RWPE1 (cell line): ENCODE measurements at places on chromosomes 5 and 9.
A peak's percentile ranks its signal among the peaks of the same experiment; 100 is the strongest.

- DNase-seq, result peak; percentile 33
Measured at GRCh38 chr9:116594547-116594946, 92.6 kb upstream of the TRIM32 start.

- DNase-seq, result no peak
Measured at GRCh38 chr5:132204371-132205135, 23.1 kb downstream of the P4HA2 start.

DNA sequence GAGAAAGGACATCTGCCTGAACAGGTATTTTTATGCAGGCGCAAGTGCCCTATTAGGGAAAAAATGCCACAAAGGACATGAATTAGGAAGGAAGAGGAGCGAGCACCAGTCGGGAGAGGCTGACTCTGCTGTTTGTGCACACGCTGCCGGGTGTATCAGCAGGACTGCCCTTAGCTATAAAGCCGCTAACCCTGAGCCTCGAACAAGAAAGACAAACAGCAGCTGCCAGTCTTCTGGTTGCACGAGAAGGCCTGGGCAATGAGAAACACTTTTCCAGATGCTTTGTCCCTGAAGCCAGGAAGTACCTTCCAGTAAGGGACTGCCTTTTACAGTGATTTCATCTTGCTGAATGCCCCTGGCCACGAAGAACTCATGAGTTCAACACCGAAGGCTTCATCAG, 12.6 kb downstream of the QSOX2 start:
- DNase-seq, result no peak

DNA sequence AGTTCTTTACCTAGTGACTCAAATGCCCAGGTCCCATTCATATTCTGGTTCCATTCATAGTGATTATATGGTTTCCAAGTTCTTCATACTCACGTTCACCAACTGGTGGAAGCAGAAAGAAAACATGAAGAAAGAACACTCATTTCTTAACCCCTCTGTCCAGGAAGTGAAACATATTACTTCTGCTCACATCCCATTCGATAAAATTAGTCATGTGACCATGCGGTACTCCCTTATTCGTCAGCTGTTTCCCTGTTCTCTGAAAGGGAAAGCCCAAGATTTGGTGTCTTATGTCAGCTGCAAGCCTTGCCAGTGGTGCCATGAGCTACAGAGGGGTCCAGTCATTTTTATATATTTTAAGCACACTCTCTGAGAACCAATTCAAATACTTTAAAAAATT, 387.0 kb upstream of the DMAC1 start:
- no peak for DNase-seq

GRCh38 chr5:81853030-81853357, 102.1 kb upstream of the SSBP2 start:
- no peak for DNase-seq

- no peak for DNase-seq
Measured at GRCh38 chr5:149645236-149645635, 63.9 kb downstream of the ARHGEF37 start.

GRCh38 chr9:112061152-112061740, 113.9 kb downstream of the SUSD1 start:
- peak; percentile 97 for DNase-seq

GRCh38 chr9:128927731-128928411, 7.1 kb downstream of the PHYHD1 start:
- DNase-seq, result peak; percentile 89

GRCh38 chr9:129473523-129474244, 147.2 kb downstream of the C9orf50 start:
- no peak for DNase-seq

DNA sequence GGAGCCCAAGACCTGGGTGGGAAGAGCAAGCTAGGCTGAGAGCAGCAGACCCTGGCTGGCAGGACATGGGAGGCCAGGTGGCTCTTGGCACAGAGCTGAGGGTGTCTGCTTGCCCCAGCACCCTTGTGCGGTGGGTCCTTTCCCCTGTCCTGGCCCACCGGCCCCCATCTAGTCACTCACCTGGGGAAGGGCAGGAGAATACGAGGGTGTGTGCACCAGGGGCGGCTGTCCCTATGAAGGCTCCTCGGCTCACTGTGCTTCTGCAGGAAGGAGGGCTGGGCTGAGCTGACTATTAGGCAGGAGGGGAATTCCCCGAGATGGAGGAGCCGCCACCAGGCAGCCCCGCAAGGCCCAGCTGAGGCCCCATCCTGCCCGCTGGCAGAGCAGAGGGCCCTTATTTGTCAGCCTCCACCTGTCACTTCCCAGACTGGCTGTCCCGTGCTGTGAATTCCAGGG, 6.1 kb upstream of the TNIP1 start:
- DNase-seq, result no peak

DNA sequence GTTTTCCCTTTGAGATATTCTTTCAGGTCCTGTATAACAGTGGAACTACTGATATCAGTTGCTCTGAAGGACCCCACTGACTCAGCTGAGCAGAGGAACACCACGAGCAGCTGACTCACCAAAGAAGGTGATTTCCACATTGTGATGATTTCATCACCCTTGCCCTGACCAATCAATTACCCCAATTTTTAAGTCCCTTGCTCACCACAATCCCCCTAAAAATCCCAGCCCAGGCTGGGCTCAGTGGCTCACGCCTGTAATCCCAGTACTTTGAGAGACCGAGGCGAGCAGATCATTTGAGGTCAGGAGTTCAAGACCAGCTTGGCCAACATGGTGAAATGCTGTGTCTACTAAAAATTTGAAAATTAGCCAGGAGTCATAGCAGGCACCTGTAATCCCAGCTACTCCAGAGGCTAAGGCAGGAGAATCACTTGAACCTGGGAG, 125.3 kb upstream of the ABCA1 start:
- peak; percentile 90 for DNase-seq

DNA sequence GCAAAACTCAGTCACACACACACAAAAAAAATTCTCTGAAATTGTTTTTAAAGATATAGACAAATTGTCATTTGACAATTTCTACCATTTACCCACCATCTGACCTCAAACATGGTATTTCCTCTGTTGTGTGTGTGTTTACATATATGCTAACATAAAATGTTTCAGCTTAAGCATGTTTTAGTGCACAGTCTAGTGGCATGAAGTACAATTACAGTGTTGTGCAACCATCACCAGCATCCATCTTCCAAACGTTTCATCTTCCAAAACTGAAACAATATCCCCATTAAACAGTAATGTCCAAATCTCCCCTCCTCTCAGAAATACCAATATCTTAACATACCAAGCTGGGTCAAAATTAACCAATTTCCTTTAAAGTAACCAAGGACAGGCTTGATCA, 65.2 kb downstream of the MYO10 start:
- no peak for DNase-seq

DNA sequence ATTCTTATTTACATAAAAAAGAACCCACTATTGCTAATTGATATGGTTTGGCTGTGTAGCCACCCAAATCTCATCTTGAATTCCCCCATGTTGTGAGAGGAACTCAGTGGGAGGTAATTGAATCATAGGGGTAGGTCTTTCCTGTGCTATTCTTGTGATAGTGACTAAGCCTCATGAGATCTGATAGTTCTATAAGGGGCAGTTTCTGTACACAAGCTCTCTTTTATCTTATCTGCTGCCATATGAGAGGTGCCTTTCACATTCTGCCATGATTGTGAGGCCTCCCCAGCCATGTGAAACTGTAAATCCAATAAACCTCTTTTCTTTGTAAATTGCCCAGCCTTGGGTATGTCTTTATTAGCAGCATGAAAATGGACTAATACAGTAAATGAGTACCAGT, 58.2 kb upstream of the PRR16 start:
- no peak for DNase-seq

DNA sequence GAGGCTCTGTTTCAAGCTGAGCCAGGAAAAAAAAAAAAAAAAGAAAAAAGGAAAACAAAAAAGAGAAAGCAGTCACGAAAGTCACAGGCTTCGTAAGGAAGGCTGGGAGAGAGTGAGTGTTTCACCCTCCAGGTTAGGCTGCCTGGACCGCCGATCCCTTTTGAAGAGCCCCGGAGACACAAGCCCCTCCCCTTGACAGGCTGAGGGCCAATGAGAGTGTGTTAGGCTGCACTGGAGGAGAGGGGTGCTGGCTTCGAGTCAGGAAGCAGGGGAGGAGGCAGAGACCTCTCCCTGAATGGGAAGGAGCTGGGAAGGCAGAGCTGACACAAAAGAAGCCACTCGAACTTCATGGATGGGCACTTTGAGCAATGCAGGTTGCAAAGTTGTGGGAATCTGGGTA, at the start of gene NMUR2:
Gene NMUR2 (minus strand): TSS at position 135 of the 400 bp plus-strand sequence. CDS start 166 bp downstream, outside the sequence.
- peak; percentile 7 for DNase-seq

DNA sequence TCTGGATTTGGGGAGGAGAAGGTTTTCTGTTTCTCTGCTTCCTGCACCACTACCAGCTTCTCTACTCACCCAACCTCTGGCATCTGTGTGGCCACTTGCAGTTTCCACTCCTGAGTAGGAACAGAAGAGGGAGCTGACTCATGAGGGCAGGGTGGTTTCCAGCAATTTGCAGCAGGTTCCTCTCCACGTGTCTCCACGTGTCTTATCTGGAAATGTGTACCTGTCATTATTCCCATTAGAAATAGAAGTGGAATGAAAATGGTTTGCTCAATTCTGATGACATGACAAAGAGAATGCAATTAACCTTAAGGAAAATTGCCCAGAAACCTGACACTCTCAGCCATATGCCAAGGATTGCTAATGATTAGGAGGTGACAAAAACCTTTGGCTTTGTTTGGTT, 33.0 kb downstream of the EGFLAM start:
- DNase-seq, result peak; percentile 26

DNA sequence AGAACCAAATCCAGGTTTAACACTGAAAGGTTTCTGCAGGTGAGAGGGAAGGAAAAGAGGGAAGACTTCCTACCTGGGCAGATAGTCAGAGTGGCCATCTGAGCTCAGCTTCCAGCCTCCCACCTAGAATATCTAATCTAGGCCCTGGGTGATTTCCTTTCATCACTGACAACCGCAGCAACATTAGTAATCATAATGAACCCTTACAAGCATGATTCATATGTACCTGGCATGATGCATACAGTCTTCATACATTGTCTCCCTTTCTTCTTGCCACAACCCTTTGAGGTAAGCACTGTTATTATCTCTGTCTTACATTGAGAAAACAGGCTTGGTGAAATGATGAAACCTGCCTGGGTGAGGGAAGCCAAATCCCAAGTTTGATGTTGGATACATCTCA, 13.5 kb downstream of the AFAP1L1 start:
- DNase-seq, result peak; percentile 70

GRCh38 chr5:149596712-149597111, 15.4 kb downstream of the ARHGEF37 start:
- no peak for DNase-seq

- DNase-seq, result no peak
Measured at GRCh38 chr9:113640418-113640817, 176.9 kb downstream of the RGS3 start.

- no peak for DNase-seq
Measured at GRCh38 chr9:115042781-115043509, 75.0 kb downstream of the TNC start.

DNA sequence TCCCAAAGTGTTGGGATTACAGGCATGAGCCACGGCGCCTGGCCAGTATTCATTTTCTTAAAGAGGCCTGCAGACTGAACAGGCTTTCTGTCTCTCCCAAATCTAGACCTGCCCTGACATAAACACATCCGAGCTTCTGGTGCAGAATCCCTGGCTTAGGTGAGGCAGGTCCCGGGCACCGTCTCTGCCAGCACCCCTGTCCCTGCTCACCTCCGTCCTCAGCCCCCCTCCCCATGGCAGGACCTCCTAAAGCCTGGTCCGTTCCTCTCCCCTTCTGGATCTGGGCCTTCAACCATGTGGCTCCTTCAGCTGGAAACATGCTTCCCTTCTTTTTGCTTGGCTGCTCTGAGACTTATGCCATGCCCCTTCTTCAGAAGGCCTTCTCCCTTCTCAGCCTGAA, 22.7 kb upstream of the RXRA start:
- DNase-seq, result no peak

DNA sequence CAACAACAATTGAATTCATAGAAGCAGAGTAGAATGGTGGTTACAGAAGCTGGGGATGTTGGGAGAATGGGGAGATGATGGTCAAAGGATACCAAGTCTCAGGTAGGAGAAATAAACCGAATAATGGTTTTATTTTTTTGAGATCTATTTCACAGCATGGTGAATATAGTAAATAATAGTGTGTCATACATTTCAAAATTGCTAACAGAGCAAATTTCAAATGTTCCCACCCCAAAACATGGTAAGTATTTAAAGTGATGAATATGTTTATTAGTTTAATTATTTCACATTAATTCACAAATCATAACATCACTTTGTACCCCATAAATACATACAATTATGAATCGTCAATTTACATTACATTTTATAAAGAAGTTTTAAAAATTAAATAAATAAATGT, 72.7 kb upstream of the ATG10 start:
- no peak for DNase-seq

DNA sequence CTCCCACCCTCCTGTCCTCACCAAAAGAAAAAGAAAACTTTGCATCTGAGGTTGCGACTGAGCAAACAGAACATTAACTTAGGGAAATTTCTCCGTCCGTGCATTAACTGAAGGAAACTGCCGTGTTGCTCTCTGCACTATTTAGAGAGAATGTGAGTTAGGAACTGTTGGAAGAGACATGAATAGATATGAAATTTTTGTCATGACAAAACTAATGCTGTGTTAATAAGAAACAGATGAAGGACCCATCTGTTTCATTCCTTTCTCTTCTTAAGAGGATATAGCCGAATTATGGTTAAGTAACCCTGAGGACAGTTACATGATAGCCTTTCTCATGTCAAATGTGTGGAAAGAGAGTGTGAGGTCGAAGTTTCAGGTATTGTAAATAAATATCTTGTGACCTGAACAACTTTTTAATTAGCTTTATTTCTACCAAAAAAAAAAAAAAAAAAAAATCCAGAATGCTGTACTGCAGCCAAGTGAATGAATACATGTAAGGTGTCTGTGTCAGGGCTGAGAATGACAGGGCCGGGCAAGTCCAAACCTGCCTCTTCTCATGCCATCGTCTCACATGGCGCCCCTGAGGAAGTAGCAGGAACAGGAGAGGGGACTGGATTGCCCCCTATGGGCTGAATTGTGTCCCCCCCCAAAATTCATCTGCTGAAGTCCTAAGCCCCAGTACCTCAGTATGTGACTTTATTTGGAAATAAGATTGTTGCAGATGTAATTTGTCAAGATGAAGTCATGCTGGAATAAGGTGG, 35.6 kb upstream of the ANKRD33B start:
- DNase-seq, result peak; percentile 90

DNA sequence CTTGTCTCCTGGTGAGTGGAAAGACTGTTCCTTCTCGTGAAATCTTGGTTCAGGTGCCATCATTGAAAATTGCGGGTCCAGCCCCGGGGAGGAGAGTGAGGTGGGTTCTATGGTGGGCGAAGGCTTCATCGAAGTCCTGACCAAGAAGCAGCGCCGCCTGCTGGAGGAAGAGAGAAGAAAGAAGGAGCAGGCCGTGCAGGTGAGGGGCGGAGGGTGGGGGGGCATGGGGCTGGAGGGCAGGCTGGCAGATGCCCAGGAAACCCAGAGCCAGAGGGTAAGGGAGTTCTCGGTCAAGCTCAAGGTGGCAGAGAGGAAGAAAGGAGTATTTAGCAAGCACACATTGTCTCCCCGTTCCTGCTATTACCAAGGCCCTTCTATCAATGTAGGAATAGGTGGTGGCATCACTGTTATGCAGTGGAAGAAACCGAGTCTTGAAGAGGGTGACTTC, 24.3 kb upstream of the POMT1 start:
- peak; percentile 34 for DNase-seq

GRCh38 chr9:2493529-2493928, 128.1 kb upstream of the VLDLR start:
- DNase-seq, result no peak

GRCh38 chr5:168106008-168106761, 185.3 kb upstream of the WWC1 start:
- DNase-seq, result no peak

- DNase-seq, result no peak
Measured at GRCh38 chr5:7321724-7322123, 74.2 kb upstream of the ADCY2 start.

- no peak for DNase-seq
Measured at GRCh38 chr5:54689411-54690251, 172.1 kb downstream of the SNX18 start.
